ENCODE measurements at places on chromosomes 6 and 20. TPM values are rescaled to one million over a fixed set of nuclear protein-coding genes. Genes with fewer than 3 reads are reported as not detected.

CRIP3 gene
- 42.3 TPM for total RNA-seq

SLC22A1 gene
- total RNA-seq = 0.27 TPM

SPTLC3 gene
- total RNA-seq = 9.0 TPM

CD40 gene
- total RNA-seq = 6.8 TPM

GHRH gene
- 0.93 TPM for total RNA-seq

NUP153 gene
- total RNA-seq = 24.1 TPM

IP6K3 gene
- total RNA-seq = 42.0 TPM

VIP gene
- 0.55 TPM for total RNA-seq

CAP2 gene
- total RNA-seq = 149 TPM

- no peak for DNase-seq
- peaks cover 29% of the 10 kb centered on the region for H3K4me1 ChIP-seq
- no peaks in the 10 kb centered on the region for H3K27me3 ChIP-seq
- peak overlapping the region; percentile 30 for H3K4me3 ChIP-seq
- peak overlapping the region; percentile 95 for H3K27ac ChIP-seq
Measured at GRCh38 chr6:121430514-121431460, 4.7 kb upstream of the GJA1 start.

- no peak overlapping the region for H3K4me3 ChIP-seq
- DNase-seq = no peak
- H3K27me3 ChIP-seq = no peaks in the 10 kb centered on the region
- no peaks in the 10 kb centered on the region for H3K4me1 ChIP-seq
Measured at GRCh38 chr6:39906318-39906761, 27.9 kb downstream of the MOCS1 start.

- DNase-seq = no peak
- H3K36me3 ChIP-seq = no peaks in the 10 kb centered on the region
- H3K27me3 ChIP-seq = no peaks in the 10 kb centered on the region
- H3K27ac ChIP-seq = no peak overlapping the region
- H3K4me3 ChIP-seq = no peak overlapping the region
Measured at GRCh38 chr6:37714836-37715420, 17.2 kb upstream of the MDGA1 start.

GRCh38 chr6:152416652-152417051 is 220.5 kb downstream of the SYNE1 start:
- DNase-seq = no peak
- H3K4me3 ChIP-seq = no peak overlapping the region
- H3K36me3 ChIP-seq = peaks cover 8% of the 10 kb centered on the region
- H3K4me1 ChIP-seq = no peaks in the 10 kb centered on the region
- no peaks in the 10 kb centered on the region for H3K27me3 ChIP-seq

GRCh38 chr6:37675100-37675499 is 22.6 kb downstream of the MDGA1 start:
- H3K4me1 ChIP-seq = no peaks in the 10 kb centered on the region
- H3K4me3 ChIP-seq = no peak overlapping the region
- H3K27me3 ChIP-seq = no peaks in the 10 kb centered on the region
- H3K27ac ChIP-seq = no peak overlapping the region
- DNase-seq = no peak

- H3K27ac ChIP-seq = no peak overlapping the region
- H3K4me3 ChIP-seq = no peak overlapping the region
- no peaks in the 10 kb centered on the region for H3K4me1 ChIP-seq
- DNase-seq = no peak
- H3K36me3 ChIP-seq = peaks cover 91% of the 10 kb centered on the region
Measured at GRCh38 chr20:38557174-38557573, 23.8 kb upstream of the ADIG start.

All from left ventricle myocardium inferior (tissue), 1 donor.